ENCODE measurements at places on chromosomes 1 and 21.
A peak's percentile ranks its signal among the peaks of the same experiment; 100 is the strongest.

- peak; percentile 32 for DNase-seq
Observed at GRCh38 chr1:12201352-12202189, 28.3 kb upstream of the VPS13D start.

DNA sequence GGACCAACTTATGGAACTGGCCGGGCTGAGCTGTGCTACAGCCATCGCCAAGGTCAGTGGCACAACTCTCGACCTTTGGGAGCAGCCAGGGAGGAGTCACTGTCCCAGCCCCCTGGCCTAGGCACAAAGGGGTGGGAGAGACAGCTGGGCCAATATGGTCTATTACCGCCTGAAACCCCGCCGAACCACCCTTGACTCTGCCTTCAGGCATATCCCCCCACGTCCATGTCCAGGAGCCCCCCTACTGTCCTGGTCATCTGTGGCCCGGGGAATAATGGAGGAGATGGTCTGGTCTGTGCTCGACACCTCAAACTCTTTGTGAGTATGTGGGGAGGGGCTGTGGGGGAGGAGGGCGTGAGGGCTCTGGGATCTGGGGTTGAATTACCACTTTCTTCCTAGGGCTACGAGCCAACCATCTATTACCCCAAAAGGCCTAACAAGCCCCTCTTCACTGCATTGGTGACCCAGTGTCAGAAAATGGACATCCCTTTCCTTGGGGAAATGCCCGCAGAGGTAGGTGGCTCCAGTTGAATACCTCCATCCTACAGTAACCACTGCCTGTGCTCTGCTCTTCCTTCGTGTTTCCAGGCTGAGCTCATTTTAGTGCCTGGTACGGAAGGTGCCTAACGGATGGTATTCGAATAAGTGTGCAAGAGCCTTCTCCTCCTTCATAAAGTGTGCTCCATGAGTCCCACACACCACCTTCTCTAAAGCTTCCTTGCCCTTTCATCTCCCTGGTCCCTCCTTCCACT, 758 bp downstream of the NAXE start:
- DNase-seq: no peak

GRCh38 chr1:2415337-2415736, 3.0 kb upstream of the PEX10 start:
- peak; percentile 11 for DNase-seq

- no peak for DNase-seq
Observed at GRCh38 chr1:15056515-15057285, 96.8 kb upstream of the TMEM51 start.

DNA sequence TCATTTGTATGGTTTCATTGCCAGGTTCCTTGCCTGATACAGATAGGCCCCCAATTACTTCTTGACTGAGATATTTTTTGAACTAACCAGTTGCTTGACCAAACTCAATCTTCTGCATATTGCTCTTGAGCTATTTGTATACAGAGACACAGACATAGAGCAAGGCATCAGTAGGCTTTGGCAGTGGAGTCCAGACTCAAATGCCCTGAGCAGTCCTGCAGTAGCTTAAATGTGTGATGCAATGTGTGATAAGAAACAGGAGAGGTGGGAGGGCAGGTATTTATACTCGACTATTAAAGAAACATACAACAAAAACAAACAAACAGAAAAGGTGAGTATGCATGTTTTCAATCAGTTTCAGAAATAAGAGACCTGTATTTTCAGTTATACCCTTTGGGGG, 197.9 kb upstream of the DAB1 start:
- DNase-seq: no peak

GRCh38 chr1:40745176-40745575, 38.4 kb upstream of the KCNQ4 start:
- no peak for DNase-seq

DNA sequence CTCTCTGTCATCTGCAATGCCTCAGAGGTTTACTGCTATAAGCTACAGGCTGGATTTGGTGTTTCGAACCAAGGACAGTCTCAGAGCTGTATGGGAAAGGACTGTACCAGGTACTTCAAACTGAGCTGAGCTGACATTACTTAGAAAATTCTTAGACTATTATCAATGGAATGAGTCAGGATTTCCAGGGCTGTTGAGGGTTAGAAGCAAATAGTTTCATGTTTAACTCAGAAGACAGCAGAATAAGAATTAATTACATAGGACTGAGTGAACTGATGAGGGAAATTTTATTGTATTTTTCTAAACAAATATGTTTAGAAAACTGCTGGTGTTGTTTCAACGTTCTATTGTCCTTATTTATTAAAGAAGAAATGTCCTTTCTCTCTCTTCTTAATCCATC, 74.3 kb upstream of the CAPZB start:
- no peak for DNase-seq

- no peak for DNase-seq
Observed at GRCh38 chr21:39736716-39737115, 8.3 kb upstream of the IGSF5 start.

- DNase-seq: no peak
Observed at GRCh38 chr1:200182701-200183100, 155.2 kb downstream of the NR5A2 start.

- DNase-seq: no peak
Observed at GRCh38 chr1:79629414-79629813, 622.9 kb upstream of the ADGRL4 start.

Measured in activated naive CD4-positive, alpha-beta T cell treated with Interleukin-2 at 50 U/mL for 16 hours (primary cell).